Mesenchymal stem cell (in vitro differentiated cells and primary cell): ENCODE measurements at places on chromosomes 3 and 15.
A peak's percentile ranks its signal among the peaks of the same experiment; 100 is the strongest.

DNA sequence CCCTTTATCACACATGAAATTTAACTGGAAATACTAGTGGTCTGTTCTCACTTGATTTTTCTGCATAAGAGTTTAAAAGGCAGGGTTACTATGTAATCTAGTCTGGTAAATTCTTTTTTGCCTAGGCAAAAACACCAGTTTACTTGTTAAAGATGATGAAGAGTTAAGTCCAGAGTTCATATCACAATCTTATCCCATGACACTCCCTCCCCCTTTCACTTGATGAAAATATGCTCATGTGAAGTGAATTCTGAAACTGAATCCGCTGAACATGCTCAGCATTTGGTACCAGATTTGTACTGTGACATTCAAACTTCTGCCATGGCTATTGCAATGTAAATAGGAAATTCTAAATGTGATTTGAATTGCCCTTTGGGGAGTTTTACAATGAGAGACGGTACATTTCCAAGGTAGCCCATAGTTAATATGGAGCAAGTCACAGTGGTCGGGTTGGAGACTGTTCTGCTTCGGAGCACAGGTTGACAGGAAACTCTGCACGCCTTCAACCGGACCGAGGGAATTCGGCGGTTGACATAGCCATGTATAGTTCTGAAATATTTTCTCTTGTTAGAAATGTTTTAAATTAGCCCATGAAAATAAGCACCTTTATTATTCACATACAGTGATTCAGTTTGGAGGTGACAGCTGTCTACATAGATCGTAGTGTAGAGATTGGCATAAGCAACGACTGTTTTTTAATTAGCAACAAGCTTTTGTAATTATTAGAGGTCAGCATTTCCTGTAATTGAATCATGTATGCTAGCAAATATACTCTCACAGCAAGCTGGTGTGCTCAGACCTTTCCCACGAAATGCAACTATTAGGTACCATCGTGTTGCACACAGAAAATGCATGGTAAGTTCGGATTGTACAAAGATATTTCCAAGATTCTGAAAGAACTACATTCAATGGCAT is 768.6 kb upstream of the GOLIM4 start:
- DNase-seq: no peak

- DNase-seq: no peak
These were observed 71.6 kb upstream of the ZNF280D start for GRCh38 chr15:56804938-56805337.

DNA sequence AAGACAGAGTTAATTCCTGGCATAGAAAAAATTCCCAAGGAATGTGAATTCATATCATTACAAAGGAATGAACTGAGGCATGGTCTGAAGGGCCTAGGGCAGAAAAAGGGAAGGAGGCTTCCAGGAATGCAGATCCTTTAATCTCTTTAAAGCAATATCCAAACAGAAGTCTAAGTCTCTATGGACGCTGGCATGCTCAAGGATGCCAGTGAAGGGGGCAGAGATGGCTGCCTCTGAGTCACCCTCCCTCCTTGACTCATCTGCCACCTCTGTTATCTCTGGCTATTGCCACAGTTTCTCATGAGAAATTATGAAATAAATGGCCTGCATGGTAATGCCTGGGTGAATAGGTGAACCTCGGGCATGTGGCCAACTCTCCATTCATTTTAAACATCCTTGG is 96.3 kb upstream of the BCL6 start:
- peak; percentile 28 for DNase-seq

DNA sequence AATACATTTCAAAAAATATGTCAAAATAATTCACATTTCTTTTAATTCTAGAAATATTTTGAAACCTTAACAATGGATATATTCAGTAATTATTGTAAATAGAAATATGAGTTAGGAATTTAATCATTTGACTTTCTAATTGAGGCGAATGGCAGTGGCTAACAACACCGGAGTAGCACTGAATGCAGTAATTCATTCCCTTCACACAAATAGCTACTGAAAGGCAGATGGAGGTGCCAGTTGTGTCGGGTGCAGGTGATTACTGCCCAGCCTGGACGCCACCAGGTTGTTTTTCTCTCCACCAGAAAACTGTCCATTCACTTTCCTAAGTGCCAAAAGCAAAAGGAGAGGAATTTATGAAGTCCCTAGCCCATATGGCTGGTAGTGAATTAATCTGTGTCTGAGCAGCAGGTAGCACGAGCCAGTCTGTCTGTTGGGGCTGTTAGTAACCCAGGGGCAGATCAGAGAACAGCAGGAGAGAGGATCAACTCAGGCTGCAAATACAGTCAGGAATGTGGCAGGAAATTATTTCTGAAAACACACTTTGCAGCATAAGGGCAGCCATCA is 79.3 kb upstream of the GMNC start:
- no peak for DNase-seq

- no peak for DNase-seq
These were observed 123.3 kb downstream of the OXSM start for GRCh38 chr3:25913179-25913578.

DNA sequence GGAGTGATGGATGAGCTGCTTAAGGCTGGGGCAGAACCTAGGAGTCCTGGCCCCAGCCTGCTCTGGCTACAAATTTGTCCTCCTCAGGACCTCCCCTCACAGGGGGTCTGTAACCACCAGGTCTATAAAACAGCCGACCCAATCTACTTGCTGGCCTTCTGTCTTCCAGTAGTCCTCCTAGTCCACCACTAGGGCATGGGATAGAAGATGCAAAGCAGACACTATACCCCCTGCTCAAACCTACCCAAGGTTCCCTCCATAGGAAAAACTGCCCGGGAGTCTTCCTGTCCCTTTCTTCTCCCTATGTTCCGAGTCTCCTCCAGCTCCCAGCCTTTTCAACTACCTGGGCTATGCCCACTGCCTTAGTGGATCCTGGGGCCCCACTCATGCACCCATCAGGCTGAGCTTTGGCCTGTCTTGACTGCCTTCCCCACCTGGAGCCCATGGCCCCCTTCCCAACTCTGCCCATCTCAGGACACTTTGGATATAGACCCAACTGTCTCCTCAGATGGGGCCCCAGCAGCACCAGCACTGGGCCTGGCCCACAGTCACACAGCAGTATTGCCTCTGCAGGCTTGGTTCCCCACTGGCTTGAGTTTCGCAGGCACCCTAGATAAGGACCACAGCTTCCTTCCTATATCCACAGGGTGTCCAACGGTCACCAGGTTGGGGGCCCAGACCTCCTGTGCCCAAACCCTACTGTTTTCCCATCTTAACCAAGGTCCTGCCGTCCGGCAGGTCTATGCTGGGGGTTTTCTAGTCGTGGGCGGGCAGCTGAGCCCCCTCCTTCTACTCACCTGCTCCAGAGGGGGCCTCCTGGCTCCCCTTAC is 1.1 kb downstream of the HYAL3 start:
- peak; percentile 35 for DNase-seq

- DNase-seq: no peak
These were observed 295.4 kb upstream of the NR2F2 start for GRCh38 chr15:96035091-96035490.

DNA sequence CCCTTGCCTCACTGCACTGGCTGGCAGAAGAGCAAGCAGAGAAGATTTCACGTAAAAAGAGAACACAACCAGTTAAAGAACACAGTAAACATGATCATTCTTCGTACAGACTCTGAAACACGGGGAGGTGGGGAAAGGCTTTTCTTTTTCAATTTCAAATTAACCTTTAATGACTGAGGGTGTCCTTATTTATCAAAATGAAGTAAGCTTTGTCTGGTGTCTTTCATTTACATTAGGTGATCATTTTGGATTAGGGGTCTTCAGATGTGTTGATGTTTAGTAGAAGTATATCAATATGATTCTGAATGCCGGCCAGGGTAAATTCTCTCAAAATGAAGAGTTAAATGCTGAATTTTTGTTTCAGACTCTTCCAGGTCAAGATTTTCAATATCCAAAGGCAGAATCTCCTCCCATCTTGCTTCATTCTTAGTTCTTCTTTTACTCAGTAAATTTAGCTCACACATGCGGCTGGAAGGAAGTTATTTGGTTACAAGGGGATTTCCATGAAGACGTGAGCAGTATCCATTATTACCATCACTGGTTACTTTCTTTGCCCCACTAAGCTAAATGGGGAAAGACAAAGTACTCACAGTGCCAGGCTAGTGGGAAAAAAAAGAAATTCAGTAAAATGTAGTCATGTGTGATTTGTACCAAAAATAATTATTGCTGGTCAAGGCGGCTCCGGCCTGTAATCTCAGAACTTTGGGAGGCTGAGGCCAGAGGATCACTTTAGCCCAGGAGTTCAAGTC is 272.2 kb upstream of the NR2F2 start:
- no peak for DNase-seq

- peak; percentile 32 for DNase-seq
These were observed 2.2 kb upstream of the NR2F2 start for GRCh38 chr15:96328181-96328876.

GRCh38 chr3:136908297-136908696 is 46.3 kb downstream of the NCK1 start:
- no peak for DNase-seq

DNA sequence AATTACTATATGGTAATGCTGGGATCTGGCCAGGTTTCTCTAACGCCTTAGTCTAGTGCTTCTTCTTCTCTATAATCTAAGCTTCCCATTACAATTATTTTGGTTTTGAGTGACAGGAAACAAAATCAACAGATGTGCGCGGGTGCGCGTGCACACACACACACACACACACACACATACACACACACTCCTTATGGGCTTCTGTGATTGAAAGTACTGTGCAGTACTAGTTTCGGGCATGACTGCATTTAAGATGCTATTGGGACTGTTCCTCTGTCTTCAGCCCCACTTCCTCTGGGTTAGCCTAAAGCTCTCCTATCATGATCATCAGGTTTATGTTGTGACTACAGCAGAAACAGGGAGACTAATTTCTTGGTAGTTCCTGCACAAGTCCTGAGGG is 32.2 kb downstream of the EPHB1 start:
- DNase-seq: no peak

DNA sequence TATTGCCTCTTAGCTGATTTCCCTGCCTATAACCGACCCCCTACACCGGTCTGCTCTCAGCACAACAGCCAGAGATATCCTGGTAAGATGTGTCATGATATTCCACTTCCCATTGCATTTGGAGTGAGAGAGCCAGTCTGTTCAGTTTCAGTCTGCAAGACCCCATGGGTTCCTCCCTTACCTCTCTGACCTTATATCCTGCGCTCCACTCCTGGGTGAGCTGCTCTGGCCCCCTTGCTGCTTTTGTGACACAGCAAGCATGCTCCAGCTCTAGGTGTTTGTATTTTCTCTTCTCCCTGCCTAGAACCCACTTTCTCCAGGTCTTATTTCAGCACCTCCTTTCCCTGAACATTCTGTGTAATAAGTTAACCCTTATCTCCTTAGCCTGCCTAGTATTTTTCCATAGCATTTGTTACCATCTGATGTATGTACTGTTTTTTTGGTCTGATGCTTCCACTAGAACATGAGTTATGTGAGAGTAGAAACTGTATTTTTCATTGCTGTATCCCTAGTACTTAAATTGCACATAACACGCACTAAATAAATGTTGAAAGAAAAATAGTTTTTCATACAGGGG is 44.2 kb downstream of the CMTM8 start:
- DNase-seq: no peak

DNA sequence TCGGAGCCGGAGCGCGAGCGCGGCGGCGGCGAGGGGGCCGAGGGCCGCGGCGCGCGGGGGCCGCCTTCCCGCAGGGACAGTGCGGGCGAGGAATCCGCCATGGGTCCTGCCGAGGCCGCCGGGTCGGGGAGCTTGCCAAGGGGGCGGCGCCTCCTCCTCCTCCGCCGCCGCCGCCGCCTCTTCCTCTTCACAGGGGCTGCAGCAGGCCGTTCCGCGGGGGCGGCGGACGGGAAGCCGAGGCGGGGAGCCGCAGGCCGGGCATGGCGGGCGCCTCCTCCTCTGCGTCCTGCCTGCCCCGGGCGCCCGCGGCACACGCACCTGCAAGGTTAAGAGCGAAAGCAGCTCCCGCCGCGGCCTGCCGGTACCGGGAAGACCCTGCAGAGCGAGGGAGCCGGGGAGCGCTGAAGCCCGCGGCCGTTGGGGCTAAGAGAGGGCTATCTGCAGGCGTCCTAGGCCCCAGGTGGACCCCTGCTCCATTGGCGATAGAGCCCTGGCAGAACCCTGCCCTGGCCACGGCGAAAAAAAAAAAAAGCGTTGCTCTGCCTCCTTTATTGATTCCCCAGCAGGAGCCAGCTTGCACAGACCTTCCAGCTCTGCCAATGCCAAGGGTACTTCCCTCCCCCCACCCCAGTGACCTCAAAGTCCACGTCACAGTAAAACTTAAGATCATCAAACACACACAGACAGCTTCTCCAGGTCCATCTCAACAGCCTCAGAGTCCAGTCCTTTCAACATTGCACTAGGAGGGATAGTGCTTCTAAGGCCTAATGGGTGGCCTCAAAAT is at the start of gene LYSMD2:
LYSMD2 (minus strand) TSS at position 134 of the 784 bp plus-strand sequence; CDS start at position 101, 33 bp downstream.
- peak; percentile 63 for DNase-seq

GRCh38 chr3:5657106-5657505 is 469.6 kb downstream of the EDEM1 start:
- no peak for DNase-seq

DNA sequence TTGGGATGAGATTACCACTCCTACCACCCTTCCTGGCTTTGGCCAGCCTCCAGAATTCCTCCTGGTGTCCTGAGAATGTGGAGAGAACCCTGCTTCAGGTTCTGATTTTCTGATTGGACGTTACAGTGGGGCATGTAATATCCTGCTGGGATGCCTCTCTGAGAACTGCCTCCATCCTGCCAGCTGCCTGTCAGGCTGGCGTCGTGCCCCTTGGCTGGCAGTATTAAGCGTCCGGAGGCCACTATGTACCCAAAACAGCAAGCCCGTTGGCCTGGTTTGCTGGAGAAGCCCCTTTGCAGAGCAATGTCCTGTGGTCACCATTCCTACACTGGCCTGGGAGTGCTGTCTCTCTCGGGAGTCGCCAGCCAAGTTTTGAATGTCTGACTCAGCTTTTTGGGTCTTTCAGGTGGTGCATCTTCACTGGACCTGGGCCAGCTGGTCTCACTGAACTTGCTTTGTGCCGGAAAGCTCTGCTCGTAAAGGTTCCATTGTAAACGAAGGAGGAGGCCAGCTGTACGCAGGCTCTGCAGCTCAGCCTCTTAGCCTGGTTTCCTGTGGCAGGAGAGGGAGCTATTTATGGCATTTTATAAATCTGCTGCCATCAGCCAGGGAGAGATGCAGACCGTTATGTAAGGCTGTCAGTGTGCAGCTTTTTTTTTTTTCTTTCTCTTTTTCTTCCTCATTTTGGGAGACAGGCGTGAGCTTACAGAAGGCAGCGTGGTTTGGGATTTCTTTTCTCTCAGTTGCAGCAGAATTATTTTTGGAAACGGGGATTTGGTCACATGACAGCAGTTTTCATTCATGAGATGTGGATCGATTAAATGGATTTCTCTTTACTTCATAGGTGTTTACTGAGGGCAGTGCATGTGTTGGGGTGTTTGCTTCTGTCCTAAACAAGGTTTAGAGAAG is 19.0 kb upstream of the TRAK1 start:
- peak; percentile 84 for DNase-seq

- no peak for DNase-seq
These were observed 43.8 kb downstream of the CCR3 start for GRCh38 chr3:46285931-46286619.

GRCh38 chr3:26105261-26105660 is 315.4 kb downstream of the OXSM start:
- no peak for DNase-seq
